ENCODE measurements at places on chromosomes 2 and 18. TPM values are rescaled to one million over a fixed set of nuclear protein-coding genes. Genes with fewer than 3 reads are reported as not detected.

The PTPN4 gene
- total RNA-seq, result 25.1 TPM

The MAB21L4 gene
- total RNA-seq, result 11.8 TPM

GRCh38 chr2:57497489-57498096, 549.0 kb upstream of the VRK2 start:
- DNase-seq, result peak; percentile 29

DNA sequence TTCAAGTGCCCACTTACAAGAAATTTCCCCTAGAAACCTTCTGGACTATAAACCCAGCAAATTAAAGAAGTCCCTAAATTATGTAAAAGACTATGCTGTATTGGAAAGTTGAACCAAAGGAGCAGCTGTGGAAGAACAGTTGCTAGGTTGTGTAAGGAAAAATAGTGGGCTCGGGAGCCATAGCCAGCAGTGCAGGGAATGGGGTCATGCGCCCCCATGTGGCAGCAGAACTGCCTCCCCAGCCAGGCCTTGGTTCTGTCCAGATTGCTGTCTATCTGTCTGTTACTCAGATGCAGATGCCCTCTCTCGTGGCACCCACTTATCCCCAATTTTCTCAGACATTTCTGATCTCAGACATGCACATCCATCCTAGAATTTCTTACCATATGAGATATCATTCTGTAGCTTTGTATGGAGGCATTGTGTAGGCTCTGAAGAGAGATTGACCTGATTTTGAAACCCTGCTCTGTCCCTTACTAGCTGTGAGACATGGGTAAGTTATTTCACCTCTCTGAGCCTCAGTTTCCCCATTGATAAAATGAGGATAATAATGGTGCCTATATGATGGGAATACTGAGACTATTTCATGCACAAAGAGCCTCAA, 258.3 kb downstream of the SS18 start:
- DNase-seq, result no peak

DNA sequence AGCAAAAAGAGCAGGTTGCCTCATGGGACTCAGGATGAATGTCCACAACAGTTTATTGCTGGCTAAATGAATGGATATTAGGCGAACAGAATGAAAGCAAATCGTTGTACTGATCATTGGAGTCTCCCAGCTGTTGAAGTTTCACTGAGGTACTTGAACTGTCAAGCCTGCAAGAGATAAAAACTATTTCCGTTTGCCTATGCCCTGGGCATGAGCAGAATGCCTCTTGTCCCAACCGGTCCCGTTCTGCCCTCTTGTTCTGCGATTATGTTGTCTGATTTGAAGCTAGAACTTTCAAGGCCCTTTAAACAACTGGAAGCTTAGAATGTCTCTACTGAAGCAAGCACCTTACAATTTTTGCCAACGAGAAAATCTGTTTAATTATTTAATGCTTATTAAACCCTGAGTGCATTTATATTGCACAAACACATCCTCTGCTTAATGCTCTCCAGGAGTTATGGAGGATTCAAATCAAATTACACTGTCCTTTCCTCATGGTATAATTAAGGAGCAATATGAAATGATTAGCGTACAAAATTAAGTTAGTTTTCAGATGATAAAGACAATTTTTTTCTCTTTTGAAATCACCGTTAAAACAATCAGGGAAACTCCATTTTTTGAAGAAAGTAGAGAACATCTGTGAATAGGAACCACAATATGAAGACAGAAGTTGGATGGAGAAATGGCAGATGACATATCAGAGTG, 17.7 kb downstream of the QPCT start:
- DNase-seq, result no peak

DNA sequence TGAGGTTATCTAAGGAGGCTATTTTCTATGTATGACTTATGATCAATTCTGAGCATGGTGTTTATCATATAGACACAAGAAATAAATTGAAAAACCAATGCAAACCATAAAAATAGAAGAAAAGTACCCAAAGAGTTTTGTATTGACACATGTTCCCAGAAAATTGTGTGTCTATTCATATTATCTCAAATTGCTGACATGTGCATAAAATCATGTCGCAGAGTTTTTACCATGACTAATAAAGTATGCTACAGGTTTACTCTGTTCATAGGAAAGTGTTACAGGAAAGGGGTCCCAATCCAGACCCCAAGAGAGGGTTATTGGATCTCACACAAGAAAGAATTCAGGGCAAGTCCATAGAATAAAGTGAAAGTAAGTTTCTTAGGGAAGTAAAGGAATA, 290.7 kb upstream of the NRXN1 start:
- DNase-seq, result no peak

DNA sequence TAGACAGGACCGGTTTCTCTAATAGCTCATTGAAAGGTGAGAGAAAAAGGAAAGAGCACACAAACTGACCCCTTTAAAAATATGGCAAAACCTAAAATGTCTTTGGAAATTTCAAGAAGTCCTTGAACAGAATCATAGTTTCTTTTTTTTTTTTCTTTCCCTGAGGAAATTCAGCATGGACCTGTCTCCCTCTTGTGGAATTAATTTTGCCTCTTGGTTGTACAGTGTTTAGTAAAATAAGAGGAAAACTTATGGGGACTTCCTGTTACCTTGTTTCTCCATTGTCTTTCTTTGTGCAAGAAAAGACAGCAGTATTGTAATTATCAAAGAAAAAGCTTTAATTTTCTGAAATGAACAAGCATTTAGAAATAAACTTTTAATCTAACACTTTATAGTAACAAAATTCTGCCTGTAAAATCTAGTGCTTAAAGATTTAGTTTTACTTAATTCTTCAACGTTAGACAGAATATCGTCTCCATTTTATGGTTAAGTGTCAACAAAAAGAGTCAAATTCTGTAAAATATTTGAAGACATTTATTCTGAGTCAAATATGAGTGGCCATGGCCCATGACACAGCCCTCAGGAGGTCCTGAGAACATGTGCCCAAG, 176.3 kb upstream of the NABP1 start:
- DNase-seq, result no peak

GRCh38 chr2:111122631-111123421, 2.1 kb downstream of the BCL2L11 start:
- peak; percentile 76 for DNase-seq

- DNase-seq, result no peak
These were observed 116.7 kb downstream of the PID1 start for GRCh38 chr2:229154381-229154780.

All from left colon (tissue), 2 donors.